ENCODE measurements at places on chromosomes 13 and 19.

DNA sequence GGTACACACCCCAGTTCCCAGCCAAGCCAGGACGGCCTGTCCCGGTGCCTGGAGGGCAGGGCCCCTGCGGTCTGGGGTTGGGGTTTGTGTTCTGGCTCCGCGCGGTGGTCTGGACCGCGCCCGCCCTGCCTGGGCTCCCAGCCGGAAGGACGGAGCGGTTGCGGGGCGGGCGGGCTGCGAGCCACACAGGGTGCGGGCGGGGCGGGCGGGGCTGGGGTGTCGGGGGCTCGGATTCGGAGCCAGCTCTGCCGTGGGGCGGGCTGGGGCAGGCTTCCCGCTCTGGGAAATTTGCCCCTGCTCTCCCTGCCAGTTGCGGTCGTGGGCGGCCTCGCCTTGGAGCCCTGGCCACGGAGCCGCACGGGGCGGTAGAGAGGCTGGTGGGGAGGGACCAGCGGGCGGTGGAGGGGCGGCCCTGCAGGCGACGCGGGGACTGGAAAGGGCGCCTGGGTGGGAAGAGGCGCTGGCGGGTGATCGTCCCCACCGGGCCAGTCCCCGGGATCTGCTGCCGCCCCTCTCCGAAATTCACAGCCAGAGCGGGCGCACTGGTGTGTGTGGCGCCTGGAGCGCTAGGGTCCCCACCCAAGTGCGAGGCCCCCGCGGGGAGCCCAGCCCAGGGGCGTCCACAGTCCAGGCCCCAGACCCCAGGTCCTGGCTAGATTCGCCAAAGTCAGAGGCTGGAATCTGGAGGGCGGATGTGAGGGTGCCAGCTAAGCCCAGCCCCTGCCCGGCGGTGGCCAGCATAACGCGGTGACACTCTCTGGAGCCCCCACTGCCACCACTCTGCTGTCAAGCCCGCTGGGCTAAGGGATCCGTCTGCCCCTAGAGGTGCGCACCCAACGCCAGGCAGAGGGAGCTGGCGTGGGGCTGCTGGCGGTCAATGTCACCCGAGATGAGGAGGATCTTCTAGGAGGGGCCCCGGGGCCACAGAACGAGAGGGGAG is 11.0 kb upstream of the ZNF492 start:
- DNase-seq: no peak

GRCh38 chr19:41876847-41877832 is at the start of gene CD79A:
TSS of gene CD79A (plus strand) at chr19:41877279. CDS start at chr19:41877305, 26 bp downstream.
- DNase-seq: no peak

- DNase-seq: no peak
Observed at GRCh38 chr13:97631158-97631557, 197.2 kb downstream of the RAP2A start.

DNA sequence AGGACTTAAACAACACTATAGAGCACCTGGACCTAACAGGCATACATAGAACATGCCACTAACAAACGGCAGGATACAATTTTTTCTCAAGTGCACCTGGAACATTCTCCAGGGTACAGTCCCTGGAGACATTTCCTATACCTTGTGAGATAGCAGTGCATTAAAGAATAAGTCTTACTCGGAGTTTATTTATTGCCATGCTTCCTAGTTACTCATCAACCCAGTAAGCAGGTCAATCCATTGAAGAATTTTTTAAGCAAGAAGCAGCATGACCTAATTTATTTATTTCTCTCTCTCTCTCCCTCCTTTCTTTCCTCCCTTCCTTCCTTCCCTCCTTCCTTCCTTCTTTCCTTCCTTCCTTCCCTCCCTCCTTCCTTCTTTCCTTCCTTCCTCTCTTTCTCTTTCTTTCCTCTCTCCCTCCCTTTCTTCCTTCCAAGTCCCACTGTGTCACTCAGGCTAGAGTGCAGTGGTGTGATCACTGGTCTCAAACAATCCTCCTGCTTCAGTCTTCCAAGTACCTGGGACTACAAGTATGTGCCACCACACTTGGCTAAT is 6.6 kb upstream of the TFDP1 start:
- DNase-seq: no peak

DNA sequence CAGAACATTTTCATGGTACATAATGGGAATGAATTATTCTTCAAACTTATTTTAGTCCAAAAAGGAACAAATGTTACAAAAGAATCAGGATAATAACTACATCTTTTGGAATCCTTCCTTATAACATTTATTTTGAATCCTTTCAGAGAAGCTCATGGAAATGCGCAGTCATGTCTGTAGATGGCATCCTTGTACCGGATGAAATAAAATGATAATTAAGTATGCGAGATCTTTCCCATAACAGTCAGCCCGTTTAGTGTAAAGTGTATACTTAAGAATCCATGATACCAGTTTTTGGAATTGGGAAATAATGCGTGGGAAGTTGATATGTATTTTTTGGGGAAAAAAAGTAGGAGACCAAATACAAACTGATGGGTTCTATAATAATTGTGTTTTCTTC is 418.8 kb downstream of the GPC5 start:
- no peak for DNase-seq

DNA sequence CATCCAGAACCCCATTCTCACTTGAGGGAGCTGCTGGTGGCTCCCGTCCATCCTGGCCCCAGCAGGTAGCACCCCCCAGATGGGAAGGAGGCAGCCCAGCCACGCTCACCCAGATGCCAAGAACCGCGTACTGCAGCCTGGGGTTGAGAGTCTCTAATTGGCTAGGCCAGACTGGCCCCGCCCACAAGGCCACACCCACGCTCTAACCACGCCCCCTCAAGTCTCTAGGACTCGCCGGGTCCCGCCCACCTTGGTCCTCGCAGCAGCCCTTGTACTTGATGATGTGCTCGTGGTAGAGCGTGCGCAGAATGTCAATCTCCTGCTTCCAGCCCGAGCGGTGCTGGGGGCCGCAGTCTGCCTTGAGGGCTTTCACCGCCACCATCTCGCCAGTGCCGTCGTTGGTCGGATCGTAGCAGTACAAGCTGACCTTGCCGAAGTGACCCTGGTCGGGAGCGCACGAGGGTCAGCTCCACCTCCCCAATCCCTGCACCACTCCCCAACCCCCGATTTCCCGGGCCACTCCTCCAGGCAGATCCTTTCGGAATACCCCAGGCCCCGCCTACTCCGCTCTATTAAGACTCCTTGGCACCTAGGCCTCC is 14.5 kb upstream of the ICAM3 start:
- no peak for DNase-seq

DNA sequence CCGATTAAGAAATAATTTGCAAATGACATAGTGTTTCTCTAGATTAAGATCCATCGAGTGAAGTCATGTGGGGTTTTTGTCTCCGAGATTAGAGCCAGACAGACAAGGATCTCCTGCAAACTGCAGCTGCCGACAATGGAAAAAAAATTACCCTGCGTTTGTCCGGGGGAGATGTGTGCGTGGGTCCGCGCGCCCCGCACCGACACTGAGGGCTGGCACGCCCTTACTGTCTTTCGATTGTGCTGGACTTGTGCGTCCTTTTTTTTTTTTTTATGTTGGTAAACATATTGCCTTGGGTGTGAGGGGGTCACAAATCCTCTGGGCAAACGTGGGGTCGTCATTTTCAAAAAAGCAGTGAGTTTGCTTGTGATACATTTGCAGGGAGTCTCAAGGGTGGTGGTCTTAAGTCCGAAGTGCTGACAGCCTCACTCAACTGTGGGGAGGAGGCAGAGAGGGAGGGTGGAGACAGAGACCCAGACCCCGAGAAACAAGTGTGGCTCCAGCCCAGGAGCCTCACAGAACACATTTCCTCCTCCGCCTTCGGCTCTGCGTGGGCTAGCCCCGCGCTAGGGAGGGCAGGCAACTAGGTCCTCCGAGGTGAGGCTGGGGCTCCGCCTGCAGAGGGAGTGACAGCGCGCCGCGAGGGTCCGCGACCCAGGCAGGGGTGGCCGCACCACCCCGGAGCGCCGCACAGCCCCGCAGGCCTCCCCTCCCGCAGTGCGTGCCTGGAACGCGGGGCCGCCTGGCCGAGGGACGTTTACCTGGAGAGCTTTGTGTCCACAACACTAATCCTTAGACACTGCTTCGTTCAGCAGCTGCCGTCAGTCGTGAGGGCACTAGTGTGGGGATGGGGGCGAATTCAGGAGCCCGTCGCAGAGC is 11.7 kb upstream of the SOX1 start:
- no peak for DNase-seq

DNA sequence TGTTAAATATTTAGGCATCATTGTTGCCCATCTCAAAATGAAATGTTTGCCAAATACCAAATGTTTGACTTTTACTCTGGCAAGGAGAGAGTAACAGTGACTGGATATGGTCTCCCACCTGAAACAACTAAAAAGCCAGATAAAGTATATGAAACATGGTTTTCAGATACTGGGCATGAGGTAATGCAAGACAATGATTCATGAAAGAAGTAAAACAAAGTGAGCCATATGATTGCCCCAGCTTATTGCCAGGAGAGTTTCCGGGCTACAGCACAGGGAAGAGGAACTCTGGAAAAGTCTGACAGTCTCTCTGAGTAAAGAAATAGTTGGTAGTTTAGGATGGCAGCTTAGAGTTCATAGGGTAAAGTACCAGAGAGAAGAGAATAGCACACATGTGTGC is 354.6 kb downstream of the DNAJC15 start:
- DNase-seq: no peak

DNA sequence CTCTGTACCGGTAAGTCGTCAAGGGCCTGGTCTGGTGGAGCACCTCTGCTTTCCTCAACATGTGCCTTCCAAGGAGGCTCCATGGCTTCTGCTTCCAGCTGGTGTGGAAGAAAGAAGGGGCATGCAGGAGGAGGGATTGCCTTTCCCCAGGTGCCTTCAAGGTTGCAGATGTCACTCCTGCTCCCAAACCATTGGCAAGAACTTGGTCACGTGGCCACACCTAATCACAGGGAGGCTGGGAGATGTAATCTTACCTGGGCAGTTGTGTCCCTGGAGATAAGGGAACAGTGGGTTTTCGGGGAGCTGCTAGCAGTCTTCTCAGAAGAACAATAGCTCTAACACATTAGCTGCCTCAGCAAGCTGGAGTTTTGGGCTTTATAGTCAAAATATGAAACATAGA is 9.7 kb upstream of the GPR18 start:
- no peak for DNase-seq

DNA sequence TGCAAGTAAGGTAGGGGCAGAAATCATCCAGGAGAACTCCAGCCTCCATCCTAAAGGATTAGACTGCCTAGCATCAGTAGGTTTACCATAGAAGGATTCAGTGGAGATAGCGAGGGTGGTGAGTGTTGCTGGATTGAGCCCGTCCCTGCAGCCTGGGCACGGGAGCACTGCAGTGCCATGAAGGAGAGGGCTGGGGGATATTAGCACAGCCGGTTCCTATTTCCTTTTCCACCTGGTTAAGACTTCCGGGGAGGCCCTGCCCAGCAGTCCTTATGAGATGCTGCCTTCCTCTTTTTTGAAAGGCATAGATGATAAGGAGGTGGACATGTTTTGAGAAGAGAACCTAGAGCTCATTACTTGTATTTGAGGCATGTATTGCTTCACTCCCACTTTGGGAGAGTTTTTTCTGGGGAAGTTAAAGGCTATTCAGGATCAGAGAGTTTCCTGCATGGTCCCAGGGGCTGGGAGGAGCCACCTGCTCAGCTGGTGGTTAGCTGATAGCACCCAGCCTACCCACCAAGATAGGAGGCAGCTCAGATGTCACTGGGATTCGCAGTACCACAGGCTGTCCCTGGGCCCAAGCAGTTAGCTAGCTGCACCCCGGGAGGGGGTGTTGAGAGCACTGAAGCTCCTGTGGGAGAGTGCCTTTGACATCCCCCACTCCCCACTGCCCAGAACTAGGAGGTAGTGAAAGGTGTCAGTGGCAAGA is 17.2 kb downstream of the ACTN4 start:
- DNase-seq: no peak

GRCh38 chr13:89936256-89936655 is 1411.2 kb upstream of the MIR17HG start:
- DNase-seq: no peak

GRCh38 chr13:80235967-80236302 is 105.0 kb downstream of the SPRY2 start:
- DNase-seq: no peak

DNA sequence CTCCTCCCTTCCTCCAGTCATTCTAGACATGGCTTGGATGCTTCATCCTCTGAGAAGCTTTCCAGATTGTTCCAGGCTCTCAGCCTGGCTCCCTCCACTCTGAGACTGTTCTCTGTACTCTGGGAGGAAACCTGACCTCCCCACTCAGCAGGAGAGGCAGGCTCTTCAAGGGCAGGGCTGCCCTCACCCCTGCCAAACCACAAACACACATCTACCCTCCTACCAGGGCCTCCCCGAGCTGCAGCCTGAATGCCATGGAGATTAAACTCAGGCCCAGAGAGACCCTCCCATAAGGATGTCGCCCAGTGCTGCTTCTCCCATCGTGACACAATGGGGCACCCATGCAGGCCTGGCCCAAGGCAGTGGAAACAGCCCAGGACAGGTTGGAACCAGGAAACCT is 16.2 kb downstream of the NUMBL start:
- DNase-seq: no peak

DNA sequence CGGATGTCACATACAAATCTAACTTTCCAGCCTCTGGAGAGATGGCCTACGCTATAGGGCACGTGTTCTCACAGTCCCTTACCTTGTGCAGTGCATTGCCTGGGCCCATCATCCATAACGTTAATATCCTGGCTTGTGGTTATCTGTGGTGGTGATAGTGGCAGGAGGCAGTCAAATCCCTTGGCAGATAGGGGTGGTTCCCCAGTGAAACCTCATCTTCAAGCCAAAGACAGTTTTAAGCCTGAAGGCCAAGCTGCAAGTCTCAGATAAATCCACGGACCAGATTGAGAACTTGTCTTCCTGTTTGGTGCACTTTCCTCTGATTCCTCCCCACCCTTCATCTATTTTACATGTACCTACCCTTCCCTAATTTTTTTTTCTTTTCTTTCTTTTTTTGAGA is 4.3 kb upstream of the FBXO17 start:
- no peak for DNase-seq

GRCh38 chr19:16052353-16052752 is 23.9 kb upstream of the TPM4 start:
- no peak for DNase-seq

DNA sequence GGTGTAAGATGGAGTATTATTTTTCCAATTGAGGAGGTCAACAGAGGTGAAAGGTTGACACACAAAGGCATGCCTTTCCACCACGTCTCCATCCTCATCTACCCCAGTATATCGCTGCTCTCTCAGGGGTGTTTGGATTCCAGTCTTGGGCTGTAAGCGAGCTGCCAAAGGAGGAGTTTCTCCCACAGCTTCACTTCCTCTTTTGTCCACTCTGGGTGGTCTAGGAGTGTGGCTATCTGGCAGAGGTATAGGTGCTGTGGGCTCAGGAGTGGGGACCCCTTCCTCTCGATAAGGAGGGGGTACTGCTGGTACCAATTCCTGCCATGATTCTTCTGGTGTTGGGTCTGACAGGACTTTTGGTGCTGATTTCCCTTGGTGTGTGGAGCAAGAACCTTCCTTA is 39.4 kb downstream of the ZNF846 start:
- no peak for DNase-seq

- no peak for DNase-seq
Observed at GRCh38 chr19:36573895-36574720, 1.0 kb upstream of the ZNF529 start.

All from esophagus squamous epithelium (tissue), 5 donors.